Astrocyte of the cerebellum (primary cell): ENCODE measurements at places on chromosomes 3 and 15.

- no peak for DNase-seq
Measured at GRCh38 chr3:23723930-23724329, 81.8 kb upstream of the UBE2E1 start.

DNA sequence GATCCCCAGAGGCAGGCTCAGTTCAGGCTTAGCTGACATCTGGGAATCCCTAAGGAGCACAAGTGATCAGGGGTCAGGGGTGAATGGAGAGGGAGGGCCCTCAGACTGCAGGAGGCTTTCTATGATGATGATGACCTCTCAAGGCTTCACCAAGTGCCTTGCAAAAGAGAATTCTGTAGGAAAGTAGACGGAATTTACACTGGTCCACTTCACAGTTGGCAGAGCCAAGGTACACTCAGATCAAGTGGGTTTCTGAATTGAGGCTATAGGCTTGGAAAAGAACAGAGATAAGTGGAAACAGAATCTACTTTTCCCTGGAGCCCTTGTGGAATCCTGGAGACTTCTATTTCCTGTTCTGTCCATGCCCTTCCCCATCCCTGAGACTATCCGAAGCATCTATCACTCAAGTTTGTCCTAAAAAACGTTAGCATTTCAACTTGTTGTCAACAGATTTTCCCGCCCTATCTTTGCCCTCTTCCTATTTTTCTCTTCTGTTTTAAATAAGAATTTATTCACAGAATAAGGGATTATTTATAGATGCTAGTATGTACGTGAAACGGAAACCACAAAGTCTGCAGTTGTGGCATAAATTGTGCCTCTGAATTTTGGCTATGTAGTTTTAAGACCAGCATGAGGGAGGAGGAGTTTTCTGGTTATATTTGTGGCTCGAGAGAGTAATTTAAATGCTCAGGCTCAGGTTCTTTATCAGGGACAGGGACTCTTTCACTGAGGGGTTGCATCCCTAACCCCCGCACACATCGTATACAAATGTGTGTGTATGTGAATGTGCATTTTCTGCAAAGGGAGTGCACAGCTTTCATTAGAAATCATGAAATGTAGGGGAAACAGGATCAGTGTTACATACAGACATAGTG lies 12.8 kb downstream of the GCSAM start:
- DNase-seq, result no peak

DNA sequence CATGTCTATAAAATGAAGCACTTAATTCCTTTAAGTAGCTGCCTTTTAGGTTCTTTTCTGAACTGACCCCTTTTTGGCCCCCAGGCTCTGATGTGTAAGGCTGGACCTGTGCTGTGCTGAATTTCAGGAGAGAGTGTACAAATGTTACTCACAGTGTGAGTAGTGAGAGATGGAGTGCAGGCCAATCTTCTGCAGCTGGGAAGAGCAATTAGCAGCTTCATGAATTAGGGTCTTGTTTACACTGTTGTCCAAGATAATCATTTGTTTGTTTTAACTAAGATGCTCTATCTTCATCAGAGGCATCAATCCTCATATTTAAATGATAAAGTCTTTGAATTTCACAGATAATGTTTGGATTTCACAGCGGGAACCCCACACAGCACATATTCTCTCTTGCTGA lies 19.4 kb downstream of the ARPP21 start:
- DNase-seq, result no peak

DNA sequence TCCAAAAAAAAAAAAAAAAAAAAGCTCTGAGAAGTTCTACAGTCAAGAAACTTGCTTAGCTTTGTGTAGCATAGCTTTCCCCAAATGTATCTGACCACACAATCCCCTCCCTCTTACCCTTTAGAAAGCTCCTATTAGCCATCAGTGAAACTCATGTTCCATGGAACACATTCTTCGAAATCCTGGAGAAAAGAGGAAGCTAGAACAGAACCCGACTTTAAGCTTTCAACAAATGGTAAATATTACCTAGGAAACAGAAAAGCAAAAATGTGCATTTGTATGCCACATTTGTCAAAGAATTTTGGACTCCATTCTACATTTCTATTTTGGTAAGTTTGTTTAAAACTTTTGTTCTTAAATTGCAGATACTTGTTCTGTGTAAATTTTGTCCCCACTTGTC lies 17.4 kb upstream of the CRTC3 start:
- DNase-seq, result no peak

- DNase-seq, result no peak
Measured at GRCh38 chr3:52210037-52210436, 12.1 kb downstream of the ALAS1 start.

GRCh38 chr3:3783696-3784095 lies 15.5 kb upstream of the LRRN1 start:
- no peak for DNase-seq

DNA sequence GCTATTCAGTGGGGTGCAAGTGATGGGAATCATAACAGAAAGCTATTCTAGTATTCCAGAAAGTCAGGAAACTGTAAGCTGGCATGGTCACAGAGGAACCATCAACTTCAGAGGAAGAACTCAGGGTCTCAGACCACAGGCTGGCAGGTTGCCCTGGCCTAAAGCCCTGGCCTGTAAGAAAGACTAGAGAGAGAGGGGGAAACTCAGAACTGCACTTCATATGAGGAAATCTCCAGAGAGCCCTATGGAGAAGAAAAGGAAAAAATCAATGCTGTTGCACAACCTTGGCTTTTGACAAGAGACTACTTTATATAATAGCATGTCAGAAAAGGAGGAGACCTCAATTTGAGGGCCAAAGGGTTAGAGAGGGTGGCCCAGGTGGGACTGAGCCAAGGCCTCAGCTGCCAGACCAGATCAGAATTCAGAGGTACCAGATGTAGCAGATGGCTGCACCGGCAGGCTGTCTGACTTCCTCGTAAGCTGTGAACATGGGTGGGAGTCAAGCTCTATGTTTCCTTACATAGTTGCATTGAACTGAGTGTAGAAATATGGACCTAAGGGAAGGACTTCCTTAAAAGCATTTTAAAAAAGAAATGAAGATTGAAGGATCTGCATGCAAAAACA lies 333.8 kb downstream of the PDCD6IP start:
- no peak for DNase-seq

DNA sequence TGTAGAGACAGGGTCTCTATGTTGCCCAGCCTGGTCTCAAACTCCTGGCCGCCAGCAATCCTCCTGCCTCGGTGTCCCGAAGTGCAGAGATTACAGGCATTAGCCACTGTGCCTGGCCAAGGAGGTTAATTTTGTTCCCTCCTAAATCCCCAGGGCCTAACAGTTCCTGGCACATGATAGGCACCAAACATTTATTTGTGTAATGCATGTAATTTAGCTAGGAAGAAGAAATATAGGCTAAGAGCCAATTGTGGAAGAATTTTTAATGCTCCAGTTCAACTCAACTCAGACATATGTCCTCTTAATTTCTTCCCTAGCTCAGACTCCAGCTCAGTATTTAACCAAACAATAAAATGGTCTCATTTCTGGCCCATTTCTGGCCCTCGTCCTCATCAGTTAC lies 7.7 kb upstream of the ZNF592 start:
- no peak for DNase-seq

DNA sequence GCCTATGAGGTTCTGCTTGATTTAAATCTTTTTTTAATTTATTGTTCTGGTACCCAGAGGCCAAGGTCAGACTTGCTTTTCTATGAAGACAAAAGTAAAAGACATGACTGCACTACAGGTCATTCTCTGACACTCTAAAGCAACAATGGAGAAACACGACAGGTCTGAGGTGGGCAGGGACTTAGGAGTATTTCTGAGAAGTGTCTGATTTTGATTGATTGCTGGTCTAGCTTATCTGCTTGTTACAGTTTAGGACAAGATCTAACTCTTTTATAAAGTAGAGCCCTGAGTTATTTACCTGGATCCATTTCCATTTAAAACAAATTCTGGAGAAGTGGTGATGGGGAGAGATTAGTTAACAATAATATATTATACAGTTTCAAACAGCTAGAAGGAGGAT lies 115.2 kb upstream of the STT3B start:
- no peak for DNase-seq

DNA sequence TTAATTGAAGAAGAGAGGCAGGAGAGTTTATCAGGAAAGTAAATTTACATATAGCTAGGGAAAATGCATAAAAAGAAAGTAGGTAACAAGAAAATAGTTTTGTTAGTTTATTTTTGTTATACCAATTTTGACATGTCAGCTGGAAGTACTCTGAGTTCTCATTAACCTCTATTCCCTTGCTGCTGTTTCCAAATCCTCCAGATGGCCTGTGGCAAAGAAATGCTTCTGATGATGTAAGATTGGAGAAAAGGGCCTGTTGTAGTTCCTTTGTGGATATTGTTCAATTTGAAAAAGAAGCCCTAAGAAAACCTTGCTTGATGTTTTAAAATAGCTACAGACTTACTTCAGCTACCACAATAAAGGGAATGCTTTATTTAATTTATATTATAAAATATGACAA lies 192.9 kb upstream of the SLITRK3 start:
- DNase-seq, result no peak

GRCh38 chr15:94674296-94674695 lies 442.9 kb downstream of the MCTP2 start:
- DNase-seq, result no peak

DNA sequence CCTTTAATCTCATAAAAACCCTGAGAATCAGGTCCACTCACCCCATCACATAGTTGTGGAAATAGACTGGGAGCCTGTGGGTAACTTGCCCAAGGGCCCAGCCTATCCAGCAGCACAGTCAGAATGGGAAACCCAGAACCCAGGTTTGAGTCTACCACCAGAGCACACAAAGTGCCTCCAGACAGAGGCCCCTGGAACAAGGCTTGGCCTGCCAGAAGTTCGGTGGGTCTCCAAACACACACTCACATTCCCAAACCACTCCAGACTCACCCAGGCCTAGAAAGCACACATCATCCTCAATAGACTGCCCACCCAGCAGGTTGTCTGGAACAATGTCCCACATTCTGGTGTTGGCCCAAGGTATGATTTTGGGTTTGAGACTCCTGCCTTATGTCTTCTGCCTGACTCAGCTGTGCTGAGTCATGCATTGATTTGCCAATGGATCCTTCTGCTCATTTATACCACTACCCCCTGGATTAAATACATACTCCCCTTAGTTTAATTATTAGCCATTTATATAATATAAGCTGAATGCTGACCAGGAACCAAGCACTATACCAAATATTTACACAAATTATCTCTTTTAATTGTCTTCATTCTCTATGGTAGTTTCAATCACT lies 4.5 kb downstream of the SLC12A8 start:
- DNase-seq, result no peak

DNA sequence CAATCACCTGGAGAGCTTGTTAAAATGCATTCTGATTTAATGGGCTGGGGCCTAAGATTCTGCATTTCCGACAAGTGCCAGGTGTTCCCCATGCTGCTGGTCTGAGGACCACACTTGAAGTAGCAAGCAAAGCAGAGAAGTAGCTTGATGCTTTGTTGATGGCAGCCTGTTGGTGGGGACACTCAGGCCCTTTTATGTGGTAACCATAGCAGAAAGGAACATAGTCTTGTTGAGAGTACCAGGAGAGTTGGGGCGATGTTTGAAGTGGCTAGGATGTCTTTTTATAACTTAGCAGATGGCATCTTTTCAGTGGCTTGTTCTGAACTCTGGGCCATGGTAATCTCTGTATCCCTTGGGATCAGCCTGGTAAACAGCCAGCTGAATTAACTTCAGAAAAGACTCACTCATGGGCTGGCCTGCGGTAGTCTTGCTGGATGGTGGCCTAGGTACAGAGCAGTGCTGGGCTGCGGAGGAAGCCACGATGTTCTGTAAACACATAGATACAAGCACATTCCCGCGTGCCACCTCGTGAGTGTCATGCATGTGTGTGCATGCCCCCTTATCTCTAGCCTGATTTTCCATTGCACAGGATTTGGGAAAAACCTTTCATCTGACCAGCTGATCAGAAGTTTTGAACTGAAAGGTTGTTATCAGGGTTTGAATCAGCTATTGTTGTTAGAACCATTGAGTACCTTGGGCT lies 292.4 kb upstream of the LRRFIP2 start:
- no peak for DNase-seq

DNA sequence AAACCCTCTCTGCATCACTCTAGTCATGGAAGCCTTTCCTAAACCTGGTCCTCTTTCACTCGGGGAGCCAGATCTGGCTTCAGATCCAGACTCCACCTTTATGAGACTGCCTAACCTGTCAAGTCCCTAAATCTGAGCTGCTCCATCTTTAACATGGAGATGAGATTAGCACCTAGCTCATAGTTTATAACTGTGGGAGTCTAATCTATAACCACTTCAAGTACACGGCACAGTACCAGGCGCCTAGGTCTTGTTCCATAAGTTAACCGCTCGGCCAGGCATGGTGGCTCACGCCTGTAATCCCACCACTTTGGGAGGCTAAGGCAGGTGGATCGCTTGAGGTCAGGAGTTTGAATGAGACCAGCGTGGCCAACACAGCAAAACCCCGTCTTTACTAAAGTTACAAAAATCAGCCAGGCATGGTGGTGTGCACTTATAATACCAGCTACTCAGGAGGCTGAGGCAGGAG lies 30.3 kb downstream of the TPM1 start:
- no peak for DNase-seq

DNA sequence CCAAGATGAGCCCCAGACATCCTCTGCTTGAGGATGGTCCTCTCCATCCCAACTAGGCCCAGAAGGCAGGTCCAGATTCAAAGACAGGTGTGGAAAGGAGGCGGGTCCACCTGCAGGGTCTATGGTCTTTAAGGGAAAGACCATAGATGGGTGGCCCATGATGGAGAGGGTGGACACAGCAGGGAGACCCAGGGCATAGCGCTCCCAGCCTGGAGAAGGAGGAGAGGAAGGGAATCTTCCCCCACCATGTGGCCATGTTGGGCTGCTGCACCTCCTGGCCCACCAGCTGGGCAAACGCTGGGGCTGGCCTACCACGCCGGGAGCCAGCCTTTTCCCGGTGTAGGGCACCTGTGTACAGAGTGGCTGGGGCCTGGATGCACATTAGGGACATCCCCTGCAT lies 265.2 kb upstream of the TLE3 start:
- DNase-seq, result no peak

GRCh38 chr3:128412180-128413002 lies 54.3 kb downstream of the DNAJB8 start:
- no peak for DNase-seq

- DNase-seq, result no peak
Measured at GRCh38 chr3:57500506-57500905, 43.6 kb downstream of the DNAH12 start.

- no peak for DNase-seq
Measured at GRCh38 chr3:170154569-170155143, 26.9 kb downstream of the PHC3 start.

- DNase-seq, result no peak
Measured at GRCh38 chr3:108182339-108182738, 39.9 kb downstream of the IFT57 start.
